Hematopoietic multipotent progenitor cell (in vitro differentiated cells): ENCODE measurements at places on chromosomes 11 and 22.

DNA sequence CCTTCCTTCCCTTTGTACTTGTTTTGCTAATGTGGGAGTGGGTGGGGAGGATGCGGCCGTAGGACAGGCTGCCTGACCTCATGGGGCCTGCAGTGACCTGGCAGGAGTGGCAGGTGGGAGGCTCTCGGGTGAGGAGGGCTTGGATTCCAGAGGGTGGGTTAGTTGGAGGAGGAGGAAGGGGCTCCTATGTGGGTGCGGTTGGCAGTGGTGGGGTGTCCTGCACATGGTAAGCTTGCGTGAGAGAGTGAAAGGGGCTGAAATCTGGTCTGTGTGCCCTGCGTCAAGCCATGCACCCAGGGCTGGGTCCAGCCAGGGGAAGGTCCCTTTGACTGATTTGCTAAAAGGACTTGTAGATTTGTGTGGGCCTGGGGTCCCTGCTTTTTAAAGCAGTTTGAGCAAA is 90.7 kb upstream of the OR4B1 start:
- DNase-seq: no peak

GRCh38 chr11:133966921-133967598 is 10.3 kb upstream of the IGSF9B start:
- DNase-seq: no peak

- DNase-seq: no peak
These were observed 876.0 kb downstream of the METTL15 start for GRCh38 chr11:28984231-28984630.

GRCh38 chr22:30310881-30311771 is 15.6 kb downstream of the TBC1D10A start:
- DNase-seq: no peak

- no peak for DNase-seq
These were observed 704.8 kb downstream of the DLG2 start for GRCh38 chr11:84922212-84922805.

- no peak for DNase-seq
These were observed 28.7 kb downstream of the CYTH4 start for GRCh38 chr22:37310815-37311595.

GRCh38 chr11:117923275-117923674 is 5.9 kb downstream of the TMPRSS13 start:
- DNase-seq: no peak

GRCh38 chr11:112962579-112963367 is 1.6 kb downstream of the NCAM1 start:
- DNase-seq: no peak

- no peak for DNase-seq
These were observed 40.7 kb downstream of the ZNF202 start for GRCh38 chr11:123700772-123701171.

GRCh38 chr11:13674799-13675509 is 6.5 kb downstream of the FAR1 start:
- peak; percentile 9 for DNase-seq

DNA sequence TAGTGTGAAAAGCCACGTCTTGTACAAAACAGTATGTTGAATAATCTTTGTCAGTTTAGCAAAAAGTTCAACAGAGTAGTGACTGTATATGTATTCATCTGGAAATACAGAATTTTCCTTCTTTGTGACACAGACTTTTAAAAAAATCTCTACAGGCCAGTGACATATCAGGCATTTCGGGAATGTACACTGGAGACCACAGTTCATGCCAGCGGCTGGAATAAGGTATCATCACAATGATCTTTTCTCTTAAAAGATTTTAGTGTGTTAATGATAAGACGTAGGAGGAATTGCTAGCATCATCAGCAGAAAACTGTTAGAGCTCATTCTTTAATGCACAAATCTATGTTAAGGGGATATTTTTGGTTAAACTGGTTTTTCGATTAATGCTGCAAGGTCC is 57.4 kb downstream of the BCL2L13 start:
- no peak for DNase-seq

GRCh38 chr11:113073290-113073953 is 112.2 kb downstream of the NCAM1 start:
- no peak for DNase-seq

DNA sequence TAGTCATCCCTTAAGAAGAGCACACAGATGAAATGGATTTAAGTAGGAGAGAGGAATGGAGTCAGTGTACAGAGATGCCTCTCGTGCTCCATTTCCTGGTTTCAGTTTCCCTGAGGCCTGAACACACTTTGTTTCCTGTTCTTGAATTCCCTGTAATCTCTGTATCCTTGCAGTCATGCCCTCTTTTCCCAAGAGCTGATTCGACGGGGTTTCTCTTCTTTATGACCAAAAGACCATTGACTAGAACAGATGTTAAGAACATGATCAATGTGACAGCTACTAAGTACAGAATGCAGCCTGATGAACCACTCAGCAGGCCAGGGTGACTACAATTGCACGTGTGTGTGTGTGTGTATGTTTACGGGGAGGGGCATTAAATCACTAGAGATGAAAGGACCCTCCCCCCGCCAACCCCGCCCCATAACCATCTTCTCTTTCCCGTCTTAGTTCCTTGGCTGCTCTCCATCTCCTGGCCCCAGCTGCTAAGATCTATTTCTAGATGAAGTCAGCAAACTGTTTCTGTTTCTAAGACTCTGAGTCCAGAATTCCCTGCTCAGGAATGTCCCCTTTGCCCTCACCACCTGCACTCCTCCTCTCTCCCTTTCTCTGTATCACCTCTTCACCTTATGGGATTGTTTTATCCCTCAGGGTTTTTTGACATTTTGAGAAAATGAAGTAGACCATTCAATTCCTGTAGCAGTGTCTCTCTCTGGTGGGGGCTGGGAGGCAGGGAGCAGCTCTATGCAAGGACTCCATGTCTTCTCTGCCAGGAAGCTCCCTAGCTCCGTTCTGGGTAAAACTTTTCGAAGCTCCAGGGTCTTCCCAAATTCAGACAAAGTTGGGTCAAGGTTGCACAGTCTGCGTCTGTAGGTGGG is 26.0 kb downstream of the SLC22A6 start:
- DNase-seq: no peak
